ENCODE measurements at places on chromosomes 1 and 21. TPM values are rescaled to one million over a fixed set of nuclear protein-coding genes. Genes with fewer than 3 reads are reported as not detected.

DNA sequence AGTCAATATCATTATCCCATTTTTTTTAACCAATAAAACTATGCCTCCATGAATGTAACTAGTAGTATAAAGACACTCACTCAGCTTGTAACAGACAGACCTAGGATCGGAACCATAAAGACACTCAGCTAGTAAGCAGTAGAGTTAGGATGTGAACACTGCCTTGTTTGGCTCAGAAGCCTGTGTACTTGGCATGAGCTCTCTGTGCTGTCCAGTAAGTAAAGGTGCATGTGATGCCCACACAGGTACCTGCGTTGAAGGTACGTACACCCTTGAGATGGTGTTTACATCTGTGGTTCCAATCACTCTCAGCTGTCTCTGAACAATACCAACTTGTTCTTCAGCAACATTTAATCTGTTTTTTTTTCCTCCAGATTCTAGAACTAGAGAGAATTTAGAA is 252.1 kb upstream of the SGIP1 start:
- no peak for DNase-seq

DNA sequence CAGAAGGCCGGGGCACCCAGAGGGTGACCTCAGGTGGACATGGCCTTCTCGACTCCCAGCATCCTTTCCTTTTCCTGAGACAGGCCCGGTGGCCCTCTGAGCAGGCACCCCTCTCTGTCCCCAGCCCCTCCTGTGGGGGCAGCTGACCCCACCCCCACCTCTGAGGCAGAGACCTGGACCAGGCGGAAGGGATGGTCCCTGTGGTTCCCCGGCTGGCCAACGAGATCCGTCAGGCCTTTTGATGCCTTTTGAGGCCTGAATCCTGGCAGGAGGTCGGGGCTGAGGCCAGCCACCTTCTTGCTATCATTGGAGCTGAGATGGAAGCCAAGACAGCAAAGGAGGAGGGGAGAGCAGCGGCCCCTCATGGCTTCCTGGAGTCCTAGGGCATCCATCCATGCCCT is 50.2 kb upstream of the ACTRT2 start:
- no peak for DNase-seq

The SELENON gene
- 25.3 TPM for total RNA-seq

The THBS3 gene
- total RNA-seq = 26.1 TPM

The AADACL4 gene
- total RNA-seq = not detected
